ENCODE measurements at places on chromosomes 5 and 9.

DNA sequence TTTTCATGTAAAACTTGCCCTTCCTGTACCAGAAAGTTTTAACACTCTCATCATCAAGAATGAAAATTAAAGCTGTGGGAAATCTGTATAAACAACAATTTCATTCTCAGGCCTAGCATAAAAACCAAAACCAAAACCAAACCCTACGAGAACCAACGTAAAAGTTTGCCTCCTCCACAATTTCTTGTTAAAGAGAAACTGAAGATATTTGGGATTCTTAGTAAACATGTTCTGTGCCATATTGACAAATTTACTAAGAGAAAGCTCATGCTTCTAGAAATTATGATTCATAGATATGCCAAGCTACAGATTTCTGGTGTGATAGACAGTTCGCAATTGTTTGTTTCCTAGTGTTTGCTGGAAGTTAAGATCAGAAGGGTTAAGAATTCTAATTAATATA is 801.0 kb upstream of the NUDT12 start:
- DNase-seq = no peak

DNA sequence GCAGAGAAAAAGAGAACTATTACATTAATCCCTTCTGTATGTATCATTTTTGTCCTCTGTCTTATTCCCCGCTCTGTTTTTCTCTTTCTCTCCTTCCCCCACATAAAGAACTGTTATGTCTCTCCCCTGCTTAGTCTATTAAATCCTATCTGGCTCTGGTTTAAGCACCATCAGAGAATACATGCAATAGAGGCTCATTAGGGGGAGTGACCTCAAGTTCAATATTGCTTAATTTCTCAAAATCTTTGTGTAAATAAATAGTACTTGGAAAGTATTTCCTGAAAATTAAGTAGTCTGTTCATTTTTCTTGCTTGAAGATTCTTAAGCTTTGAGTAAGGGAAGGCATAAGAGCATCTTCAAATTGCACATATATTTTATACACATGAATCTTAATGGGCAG is 41.2 kb upstream of the FAM174A start:
- DNase-seq = no peak

DNA sequence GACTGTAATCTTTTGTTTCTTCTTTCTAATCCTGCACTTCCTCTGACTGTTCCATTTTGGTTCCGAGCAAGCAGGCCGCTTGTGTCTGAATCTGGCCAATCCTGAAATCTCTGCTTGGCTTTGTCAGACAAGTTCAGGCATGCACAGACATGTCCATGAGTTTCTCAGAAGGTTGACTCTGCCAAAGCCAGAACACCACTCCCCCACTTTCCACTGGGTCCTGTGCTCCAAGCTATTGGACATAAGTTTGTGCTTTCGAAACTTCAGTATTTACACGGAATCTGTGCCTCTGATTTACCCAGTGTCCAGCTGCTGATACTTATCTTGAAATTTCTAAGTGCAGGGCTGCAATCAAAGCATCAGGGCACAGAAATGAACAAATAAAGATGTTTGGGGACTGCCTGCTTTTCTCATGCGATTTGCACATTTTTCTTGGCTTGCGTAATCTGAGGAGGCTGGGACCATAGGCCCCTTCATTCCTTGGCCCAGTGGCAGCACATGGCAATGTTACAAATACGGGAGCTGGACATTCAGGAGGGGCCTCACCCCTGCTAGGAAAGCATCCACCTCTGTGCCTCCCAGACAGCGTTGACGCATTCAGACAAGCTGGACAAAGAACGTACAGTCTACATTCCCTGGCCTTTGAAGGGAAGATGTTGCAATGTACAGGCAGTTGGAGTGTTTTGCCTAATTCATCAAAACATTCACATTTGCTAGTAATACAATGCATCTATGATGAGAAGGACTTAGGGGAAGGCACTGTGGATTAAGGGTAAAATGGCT is 209.2 kb upstream of the PAPPA start:
- DNase-seq = peak; percentile 97

- no peak for DNase-seq
Measured at GRCh38 chr5:112208699-112209615, 210.1 kb downstream of the EPB41L4A start.

DNA sequence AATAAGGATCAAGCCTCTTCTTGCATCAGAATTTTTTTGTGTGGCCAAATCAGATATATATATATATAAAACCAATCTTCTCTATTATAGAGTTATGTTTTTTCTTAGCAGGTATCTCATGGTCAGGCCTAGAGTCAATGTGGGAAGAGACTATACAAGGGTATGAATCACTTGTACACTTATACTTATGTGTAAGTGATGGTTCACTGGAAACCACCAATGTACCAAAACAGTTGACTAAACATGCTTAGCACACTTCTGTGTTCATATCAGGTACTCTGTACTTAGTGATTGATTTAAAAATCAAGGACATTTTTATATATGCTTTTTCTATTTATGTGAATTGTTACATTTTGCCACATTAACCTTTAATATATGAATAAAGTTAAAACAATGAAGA is 92.6 kb downstream of the CWC27 start:
- no peak for DNase-seq

DNA sequence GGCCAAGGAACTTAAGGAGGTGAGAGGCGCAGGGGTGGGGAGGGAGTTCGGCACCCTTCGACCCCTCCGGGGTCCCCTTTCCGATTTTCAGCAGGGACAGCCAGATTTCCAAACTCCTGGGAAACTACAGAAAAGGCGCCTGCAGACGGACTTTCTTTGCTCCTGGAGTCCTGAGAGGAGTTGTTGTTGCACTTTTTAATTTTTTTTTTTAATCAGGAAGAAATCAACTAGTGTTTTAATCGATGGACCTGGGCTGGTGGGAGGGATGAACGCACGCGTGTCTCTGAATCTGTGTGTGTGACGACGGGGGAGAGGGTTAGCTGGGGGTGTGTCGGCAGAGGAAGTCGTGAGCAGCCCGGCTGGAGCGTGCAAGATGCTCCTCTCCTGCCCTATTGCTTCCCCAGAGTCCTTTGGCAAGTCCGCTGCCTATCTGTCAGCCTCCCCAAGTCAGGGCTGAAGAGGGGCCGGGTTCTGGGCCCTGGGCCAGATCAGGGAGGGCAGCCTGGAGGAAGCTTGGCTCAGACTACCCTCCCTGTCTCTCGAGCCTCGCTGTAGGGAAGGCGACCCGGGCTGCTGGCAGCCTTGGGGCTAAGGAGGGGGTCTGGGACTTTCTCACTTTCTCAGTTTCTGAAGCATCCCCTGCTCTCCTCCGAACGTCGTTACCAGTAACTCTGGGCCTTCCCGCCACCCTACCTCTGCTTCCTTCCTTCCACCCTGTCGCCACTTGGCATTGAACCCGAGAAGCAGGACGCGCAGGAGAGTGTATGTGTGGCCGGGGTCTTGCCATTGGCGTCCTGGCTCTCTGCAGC is 731 bp downstream of the PRR16 start:
- peak; percentile 79 for DNase-seq

DNA sequence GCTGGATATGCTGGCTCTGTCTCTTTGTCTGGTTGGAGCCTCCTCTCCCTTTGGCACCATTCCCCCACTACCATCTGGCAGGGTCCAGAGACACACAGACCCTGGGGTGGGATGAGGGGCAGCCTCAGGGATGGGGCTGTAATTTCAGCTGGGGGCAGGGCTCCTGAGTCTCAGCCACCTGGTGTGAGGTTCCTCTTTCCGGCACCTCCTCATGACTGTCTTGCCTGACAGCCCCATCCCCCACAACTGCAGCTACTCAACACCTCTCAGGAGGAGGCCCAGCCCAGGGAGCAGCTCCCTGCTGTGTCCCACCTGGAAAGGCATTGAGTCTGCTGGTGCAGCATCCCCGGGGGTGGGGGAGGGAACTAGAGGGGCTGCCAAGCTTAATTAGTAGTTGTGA is 11.7 kb upstream of the RPS14 start:
- no peak for DNase-seq

DNA sequence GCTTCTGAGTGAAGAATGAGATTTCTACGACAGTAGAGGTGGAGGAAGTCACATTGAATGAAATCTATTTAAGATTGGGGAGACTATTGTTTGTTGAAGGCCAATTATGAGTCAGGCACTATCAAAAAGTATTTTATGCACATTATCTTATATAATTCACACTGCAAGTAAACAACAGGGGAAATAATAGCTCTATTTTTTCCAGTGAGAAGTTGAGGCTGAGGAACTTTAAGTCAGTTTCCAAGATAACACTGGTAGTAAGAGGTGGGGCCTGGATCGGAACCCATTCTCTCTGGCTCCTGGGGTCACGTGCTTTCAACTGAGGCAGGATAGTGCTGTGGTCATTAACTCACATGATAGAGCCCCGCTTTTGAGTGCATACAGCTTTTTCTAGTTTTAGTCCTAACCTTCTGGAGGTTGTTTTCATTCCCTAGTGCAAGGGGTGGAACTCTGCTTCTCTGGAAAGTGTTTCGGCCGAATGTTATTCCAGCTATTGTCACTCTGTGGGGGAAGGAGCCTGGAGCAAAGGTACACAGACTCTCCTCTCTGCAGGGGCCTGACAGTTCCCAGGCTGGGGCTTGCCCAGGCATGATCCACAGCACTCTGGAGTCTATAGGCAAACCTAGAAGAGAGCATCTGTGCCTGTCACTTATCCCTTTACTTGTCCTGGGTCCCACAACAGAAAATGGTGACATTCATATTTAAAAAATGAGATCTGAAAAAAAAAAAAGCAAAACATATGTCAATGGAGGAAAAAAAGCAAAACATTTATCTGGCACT is 352.4 kb upstream of the ACTBL2 start:
- DNase-seq = no peak

- no peak for DNase-seq
Measured at GRCh38 chr5:141491323-141492167, 2.7 kb downstream of the PCDHGC5 start.

GRCh38 chr5:112706446-112707016 is 31.2 kb upstream of the APC start:
- DNase-seq = no peak

GRCh38 chr9:83960991-83961390 is 19.0 kb downstream of the HNRNPK start:
- no peak for DNase-seq

DNA sequence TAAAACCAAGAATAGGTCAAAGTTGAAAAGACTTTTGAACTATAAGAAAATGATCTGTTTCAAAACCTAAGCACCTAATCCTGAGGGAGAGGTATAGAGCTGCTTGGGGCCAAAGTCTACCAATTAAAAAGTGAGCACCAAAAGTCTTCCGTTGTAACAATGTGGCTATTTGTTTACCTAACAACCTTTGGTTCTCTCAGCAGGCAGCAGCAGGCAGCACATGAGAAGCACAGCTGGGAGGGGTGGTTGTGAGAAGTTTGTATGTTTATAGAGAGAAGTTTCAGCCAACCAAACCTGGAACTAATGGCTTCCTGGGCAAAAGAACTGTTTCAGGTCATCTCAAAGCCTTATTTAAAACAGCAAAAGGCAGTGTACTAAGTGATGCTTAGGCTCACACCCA is 59.8 kb upstream of the TBC1D9B start:
- no peak for DNase-seq

GRCh38 chr9:17017931-17018491 is 116.8 kb upstream of the CNTLN start:
- DNase-seq = no peak

GRCh38 chr5:139796061-139796806 is 626 bp downstream of the PSD2 start:
- DNase-seq = no peak

- no peak for DNase-seq
Measured at GRCh38 chr5:97338729-97339128, 155.7 kb upstream of the RIOK2 start.

DNA sequence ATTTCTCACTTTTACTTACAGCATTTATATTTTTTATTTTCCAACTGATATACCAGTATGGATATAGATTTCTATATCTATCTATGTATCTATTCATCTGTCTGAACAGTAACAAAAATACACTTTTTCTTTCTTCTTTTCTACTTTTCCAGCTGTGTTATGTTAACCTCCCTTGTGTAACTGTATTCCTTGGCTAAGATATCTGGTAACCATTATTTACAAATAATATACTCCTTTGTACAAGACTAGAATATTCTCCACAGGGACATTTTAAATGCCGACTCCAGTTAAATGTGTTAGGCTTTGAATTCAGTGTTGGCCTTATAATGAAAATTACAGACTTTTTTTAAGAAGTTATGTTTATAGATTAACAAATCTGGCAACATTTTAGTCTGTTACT is 168.7 kb downstream of the XRCC4 start:
- DNase-seq = no peak

GRCh38 chr9:107138261-107138992 is 144.7 kb upstream of the RAD23B start:
- no peak for DNase-seq

DNA sequence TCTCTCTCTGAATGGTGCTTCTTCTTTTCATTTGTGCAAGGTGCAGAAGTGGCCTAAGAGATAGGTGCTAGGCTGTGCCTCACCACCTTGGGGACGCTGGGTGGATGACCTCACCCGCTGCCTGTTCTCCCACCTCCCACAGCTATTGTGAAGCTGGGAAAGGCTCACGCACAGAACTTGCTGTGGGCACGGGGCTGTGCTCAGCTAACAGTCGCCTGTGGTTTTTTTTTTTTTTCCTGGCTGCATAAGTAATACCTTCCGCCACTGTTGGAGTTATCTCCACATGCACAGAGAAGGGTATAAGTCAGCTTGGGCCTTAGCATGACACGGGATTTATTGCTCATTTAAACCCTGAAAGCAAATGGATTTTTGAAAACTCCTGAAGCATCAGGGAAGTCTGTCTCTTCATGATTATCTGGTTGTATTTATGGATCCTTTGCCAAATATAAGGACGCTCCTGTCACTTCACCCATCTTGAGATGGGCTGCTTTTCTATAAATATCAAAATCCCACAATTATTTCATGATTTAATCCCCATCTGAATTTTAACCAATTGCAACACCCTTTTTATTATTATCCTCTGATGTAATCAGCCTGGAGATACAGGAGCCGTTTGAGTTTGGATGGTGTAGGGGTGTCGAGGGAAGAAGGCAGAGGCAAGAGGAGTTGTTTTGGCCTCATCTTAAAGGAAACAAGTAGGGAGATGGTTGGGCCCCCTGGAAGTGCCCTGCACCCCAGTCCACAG is 9.0 kb downstream of the DBH start:
- no peak for DNase-seq

DNA sequence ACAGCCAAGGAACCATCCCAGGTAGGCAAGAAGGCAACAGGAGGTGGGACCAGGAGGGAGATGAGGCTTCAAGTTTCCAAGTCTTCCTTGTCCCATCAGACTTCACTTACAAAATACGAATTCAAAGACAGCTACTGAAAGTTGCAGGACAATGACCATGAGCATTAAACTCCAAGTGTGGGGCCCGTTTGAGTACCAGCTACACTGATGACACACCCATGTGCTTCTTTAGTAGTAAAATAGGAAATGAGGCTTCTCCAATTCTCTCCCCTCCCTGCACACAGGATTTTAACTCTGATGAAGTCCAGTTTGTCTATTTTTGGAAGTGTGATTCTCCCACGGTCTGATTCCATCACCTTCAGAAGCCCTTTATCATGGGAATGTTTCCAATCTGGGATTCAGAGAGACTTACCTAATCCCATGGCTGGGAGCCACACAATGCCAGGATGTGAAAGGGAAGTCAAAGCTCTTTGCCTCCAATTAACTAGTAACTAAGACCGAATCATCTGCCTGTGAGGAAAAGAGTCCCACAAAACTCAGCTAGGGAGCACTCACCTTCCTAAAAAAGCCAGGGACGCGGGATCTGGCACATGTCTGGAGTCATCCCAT is 222.8 kb upstream of the MSX2 start:
- DNase-seq = no peak

Data from HCEC 1CT (cell line).